NCI-H1436 treated with DMSO at 0.1 percent for 48 hours (cell line): ENCODE measurements at places on chromosomes 6 and 20.

DNA sequence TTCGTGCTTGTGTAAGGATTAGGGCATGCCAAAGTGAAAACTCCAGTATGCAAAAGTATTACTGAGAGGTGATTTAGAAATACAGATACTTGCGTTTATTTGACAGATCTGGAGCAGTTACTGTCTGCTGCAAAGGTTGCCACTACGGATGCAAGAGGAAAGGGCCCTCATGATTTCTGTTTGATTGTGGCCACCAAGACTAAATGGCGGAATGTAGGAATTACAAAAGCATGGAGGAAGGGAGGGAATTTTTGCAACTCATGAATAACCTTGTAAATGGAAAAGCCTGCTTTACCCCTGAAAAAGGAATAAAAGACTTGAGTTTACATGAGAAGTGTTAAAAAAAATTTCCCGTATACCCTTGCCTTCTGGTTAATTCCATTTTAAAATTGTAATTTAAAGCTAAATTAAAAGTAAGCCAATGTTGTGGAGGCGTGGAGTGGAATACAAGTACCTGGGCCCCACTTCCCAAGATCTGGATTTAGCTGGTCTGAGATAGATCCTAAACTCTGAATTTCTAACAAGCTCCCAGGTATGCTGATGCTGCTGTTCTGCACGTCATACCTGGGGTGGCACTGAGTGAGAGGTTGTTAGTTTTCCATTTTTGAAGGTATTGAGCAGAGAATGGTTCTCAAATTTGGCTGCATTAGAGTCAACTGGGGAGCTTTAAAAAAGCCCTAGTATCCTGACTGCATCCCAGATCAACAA lies 56.6 kb upstream of the NKX2-2 start:
- no peak for DNase-seq

- DNase-seq, result no peak
These were observed 23.4 kb downstream of the MGME1 start for GRCh38 chr20:17992224-17992637.

GRCh38 chr20:57389695-57390603 lies 1.2 kb upstream of the RBM38 start:
- DNase-seq, result no peak

GRCh38 chr20:10719740-10720385 lies 46.1 kb upstream of the JAG1 start:
- DNase-seq, result no peak

DNA sequence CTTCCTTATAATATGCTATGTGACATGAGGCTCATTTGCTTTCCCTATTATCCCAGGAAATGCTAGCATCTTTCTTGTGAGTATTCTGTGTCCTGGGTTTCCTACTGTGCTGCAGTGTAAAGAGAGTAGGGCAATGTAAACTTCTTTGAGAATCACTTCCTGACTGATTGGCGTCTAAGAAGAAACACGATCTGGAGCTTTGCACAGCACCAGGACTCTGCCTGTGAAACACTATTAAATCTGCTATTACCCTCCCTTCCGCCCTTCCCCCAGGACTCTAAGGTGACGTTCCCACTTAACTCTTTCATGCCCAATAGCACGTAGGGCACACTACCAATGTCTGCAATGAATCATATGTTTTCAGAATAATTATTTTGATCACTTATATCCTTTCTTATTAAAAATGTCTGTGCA lies 607.3 kb upstream of the CITED2 start:
- DNase-seq, result peak; percentile 76

- no peak for DNase-seq
These were observed 44.6 kb downstream of the CDYL start for GRCh38 chr6:4820704-4821276.

GRCh38 chr20:50343125-50343489 lies 152.5 kb downstream of the CEBPB start:
- no peak for DNase-seq

GRCh38 chr6:467671-468082 lies 76.1 kb downstream of the IRF4 start:
- DNase-seq, result no peak

- no peak for DNase-seq
These were observed 162.9 kb upstream of the SASH1 start for GRCh38 chr6:148179786-148180185.

GRCh38 chr6:47655719-47656595 lies 42.4 kb upstream of the ADGRF4 start:
- no peak for DNase-seq

DNA sequence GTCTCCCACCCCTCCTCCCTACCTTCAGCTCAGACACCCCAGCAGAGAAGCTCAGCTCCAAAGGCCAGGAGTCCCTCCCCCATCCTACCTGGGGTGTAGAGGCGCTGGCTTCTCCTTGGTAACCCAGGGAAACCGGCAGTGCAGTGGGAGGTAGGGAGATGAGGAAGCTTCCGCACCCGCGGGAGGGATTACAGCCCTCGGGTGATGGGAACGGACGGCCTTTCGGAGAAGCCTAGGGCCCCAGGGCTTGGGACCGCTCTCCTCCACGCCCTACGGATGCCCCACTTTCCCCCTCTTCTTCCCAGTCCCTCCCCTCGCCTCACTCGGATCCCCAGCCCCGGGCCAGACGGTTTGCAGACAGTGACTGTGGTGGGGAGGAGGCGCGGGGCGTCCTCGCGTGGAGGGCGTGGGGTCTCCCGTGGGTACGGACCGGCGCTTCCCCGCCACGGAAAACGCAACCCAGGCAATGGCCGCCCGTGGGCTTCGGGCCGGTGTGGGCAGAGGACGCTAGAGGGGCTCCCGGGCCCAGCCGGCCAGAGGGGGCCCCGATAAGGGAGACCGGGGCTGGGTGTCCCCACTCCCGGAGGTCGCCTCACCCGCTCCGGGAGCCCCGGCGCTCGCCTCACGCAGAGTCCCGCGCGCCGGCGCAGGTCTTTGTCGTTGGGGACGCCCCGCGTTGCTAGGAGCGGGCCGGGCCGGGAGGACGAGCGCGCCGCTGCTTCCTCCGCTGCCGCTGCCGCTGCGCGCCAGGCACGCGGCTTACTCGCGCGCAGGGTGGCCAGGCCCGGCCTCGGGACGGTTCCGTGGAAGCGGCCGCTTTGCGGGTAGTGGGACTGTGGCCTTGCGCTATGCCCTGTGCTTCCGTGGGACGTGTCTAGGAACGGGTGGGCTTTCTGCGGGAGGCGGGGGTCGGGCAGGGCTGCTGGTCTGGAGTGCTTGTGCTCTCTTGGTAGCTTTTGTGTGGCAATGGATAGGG lies 15.8 kb downstream of the AARS2 start:
- no peak for DNase-seq

DNA sequence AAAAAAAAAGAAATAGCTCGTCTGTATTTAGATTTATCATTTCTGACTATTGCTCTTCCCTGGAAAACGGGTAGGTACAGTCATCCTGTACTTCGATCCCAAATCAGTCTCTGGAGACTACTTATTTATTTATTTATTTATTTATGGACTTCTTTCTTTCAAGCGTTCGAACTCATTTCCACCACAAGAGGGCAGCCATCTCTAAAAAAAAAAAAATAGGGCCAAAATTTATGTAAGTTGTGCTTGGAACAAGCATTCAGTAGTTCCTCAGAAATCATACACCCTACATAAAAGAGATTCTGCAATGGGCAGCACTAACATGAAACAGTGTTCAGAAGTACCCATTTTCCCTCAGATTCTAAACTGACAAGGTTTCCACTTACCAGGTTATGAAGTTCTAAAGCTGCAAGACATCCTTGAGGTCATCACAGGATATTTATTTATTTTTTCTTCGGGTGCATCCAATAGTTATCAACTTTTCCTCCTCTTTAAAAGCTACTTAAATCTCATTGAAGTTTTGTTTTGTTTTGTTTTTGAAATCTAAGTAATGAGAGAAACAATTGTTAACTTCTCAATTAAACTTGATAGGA lies 1.9 kb upstream of the BMP2 start:
- DNase-seq, result peak; percentile 60

DNA sequence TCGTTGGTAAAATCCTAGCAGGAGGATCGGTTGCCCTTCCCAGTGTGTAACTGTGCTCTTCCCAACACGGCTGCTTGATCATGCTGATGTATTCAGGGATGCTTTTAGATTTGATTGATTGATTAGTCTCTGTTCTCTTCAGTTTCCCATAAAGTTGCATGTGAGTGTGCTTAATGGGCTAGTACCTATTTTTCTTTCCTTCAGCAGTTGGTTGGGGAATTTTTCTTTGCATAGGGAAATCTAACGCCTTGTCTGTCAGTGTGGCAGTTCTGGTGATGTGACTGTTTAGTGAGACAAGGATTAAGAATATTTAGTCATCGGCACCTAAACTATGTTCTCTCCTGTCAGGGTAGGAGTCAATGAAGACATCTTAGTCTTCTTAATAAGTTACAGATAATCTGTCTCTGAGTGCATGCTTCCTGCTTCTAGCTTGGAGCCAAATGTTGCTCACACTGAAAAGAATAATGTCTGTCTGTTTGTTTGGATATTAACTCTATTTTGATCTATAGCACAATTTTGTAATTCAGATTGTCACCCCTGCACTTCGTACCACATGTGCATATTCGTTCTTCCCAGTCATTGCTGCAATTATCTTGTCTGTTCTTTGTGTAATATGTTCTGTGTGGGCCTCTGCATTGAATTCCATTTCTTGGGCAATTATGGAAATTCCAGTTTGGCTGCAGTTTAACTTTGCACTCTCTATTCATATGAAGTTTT lies 169.9 kb downstream of the EDN1 start:
- DNase-seq, result no peak

DNA sequence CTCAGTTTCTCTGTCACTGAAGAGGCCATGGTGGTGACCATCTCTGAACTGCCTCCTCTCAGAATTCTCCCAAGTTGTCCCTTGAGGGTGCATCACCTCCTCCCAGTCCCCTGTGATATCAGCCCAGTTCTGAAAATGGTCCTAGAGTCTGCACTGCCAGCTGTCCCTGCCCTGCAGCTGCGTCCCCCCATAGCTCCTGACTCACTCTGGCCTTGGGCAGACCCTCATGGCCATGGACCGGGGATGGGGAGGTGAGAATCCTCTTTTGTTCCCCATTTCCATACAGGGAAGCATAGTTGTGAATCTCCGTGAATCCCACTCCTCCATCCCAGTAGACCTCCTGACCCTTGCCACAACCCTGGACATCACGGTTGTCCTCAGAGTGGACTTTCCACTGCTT lies 4.5 kb downstream of the ETV7 start:
- DNase-seq, result no peak

DNA sequence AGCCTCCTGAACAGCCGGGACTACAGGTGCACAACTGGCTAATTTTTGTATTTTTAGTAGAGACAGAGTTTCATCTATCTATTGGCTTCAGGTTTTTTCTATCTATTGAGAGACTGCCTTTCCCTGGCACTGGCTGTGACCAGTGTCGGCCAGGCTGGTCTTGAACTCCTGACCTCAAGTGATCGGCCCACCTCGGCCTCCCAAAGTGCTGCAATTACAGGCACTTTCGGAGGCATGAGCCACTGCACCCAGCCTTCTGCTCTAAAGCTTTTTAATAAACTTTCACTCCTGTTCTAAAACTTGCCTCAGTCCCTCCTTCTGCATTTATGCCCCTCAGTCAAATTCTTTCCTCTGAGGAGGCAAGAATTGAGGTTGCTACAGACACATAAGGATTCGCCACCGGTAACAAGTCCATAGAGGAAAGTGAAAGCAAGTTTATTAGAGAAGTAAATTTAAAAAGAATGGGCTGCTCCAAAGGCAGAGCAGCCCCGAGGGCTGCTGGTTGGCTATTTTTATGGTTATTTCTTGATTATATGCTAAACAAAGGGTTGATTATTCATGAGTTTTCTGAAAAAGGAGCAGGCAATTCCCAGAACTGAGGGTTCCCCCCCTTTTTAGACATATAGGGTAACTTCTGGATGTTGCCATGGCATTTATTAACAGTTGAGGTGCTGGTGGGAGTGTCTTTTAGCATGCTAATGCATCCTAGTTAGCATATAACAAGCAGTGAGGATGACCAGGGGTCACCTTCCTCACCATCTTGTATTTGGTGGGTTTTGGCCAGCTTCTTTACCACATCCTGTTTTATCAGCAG lies 44.8 kb upstream of the RNGTT start:
- DNase-seq, result no peak

DNA sequence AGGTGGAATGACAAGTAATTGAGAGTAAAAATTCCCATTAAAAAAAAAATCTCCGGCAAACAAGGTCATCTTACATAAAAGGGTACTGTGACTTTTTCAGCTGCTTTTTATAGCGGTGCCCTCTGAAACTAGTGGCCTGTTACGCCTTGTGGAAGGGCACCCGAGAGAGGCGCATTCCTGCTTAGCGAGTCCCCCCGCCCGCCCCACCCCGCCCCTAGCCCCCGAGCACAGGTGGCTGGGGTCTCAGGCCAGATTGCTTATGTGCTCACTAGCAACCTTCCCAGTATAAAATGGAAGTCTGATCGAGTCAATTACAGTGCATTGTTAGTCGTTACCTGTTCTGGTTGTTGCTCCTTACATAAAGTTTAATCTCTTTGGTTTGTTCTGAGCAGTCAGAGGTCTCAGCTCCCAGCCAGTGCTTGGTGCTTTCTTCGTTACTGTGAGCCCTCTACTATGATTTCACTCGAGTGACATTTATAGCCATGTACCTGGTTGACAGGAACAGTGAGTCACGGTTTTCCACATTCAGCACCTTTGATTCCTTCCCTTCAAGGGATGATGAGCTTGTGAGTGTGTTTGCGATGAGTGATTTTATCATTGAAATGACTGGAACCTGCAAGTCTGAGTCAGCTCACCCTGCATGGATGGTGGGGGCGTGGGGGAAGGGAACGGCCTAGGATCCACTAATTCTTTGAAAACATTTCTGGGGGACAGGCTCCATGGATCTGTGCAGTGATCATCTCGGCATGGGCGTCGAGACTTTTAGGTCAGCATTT lies 47.6 kb downstream of the ZDHHC14 start:
- no peak for DNase-seq

DNA sequence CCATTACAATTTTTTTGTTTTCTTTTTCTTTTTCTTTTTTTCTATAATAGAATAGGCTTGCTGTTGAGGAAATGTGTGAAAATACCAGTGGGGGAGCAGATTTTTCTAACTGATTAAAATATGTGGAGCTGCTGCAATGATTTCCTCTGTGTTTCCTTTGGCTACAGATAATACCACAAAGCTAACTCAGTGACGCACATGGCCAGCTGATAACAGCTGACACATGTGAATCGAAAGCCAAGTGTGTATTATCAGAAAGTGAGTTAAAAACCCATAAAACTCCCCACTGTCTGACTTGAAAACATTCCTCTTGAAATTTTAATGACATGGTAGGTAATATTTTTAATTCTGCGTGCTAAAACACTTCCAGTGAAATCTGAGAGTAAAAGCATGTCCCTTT lies 70.8 kb upstream of the AHI1 start:
- no peak for DNase-seq

DNA sequence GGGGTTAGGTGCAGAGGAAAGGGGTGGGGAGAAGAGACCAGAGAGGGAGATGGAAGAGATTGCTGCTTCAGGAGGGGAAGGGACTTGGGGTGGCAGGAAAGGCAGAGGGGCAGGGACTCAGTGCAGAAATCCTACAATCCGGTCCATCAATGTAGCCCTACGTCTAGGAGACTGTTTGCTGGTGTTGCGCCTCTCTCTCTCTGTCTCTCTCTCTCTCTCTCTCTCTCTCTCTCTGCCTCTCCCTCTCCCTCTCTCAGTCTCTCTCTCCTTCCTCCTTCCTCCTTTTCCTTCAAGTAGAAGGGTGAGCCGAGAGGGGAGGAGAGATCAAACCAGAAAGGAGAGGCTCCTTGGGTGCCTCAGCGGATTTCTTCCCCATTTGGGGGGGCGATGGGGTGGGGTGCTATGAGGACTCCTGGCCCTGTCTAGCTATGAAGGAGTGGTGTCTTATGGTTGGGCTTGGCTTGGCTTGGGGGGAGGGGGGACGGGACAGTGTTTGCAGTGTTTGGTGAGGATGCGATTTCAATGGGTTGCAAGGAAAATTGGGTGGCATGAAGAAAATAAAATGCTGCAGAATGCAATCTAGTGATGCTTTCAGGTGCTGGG lies 181.2 kb downstream of the TBXT start:
- no peak for DNase-seq

- no peak for DNase-seq
These were observed 82.2 kb downstream of the SNAP25 start for GRCh38 chr20:10300582-10301446.
